ENCODE measurements at places on chromosomes 6 and 20. TPM values are rescaled to one million over a fixed set of nuclear protein-coding genes. Genes with fewer than 3 reads are reported as not detected.

The ZBTB46 gene
- total RNA-seq = 1.1 TPM

The C20orf204 gene
- 1.6 TPM for total RNA-seq

The PRPH2 gene
- total RNA-seq = 0.72 TPM

The SS18L1 gene
- total RNA-seq = 8.9 TPM

The TOMM6 gene
- total RNA-seq = 38.3 TPM

The ID4 gene
- total RNA-seq = 18.0 TPM

The ZNF391 gene
- 1.4 TPM for total RNA-seq

The GMPR gene
- total RNA-seq = 2.5 TPM

The ISM1 gene
- total RNA-seq = not detected

The RBBP9 gene
- total RNA-seq = 6.4 TPM

The SLC24A3 gene
- 0.57 TPM for total RNA-seq

The PFDN4 gene
- 1,207 TPM for total RNA-seq

The STK38 gene
- total RNA-seq = 34.3 TPM

The BCAS4 gene
- 2.7 TPM for total RNA-seq

The STK4 gene
- total RNA-seq = 41.6 TPM

The UNC5CL gene
- total RNA-seq = 0.74 TPM

The WFDC12 gene
- not detected for total RNA-seq

The STMND1 gene
- total RNA-seq = not detected

The OR2B2 gene
- total RNA-seq = not detected

DNA sequence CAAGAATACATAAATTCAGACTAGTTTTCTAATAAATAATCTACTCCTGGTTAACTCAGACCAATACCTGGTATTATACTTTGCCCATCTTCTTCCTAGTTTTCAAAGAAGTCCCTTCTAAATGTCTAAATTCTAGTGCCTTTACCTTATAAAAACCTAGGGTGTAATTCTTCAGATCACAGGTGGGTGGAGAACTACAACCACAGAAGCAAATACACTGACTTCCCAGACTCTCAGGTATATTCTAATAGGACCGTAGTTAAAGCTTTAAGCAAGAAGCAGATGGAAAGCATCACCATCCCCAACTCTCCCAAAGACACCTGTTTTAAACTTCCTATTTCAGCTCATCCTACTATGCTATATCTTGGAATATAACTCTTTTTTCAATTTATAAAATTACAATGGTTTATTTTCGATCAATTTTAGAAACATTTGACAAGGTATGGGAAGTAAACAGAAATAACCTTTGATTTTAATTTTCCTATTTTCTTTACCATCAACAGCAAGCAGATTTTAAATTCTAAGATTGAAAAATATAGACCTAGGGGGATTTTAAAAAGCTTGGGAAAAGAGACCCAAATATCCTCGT, 15.8 kb downstream of the MAN1A1 start:
- no peak for DNase-seq

- peak; percentile 93 for DNase-seq
These were observed 17.5 kb downstream of the LEMD2 start for GRCh38 chr6:33771146-33772081.

GRCh38 chr6:105453968-105454367, 51.1 kb upstream of the PREP start:
- no peak for DNase-seq

GRCh38 chr6:45827952-45828530, 187.6 kb downstream of the CLIC5 start:
- no peak for DNase-seq

- no peak for DNase-seq
These were observed 28.8 kb downstream of the TTI1 start for GRCh38 chr20:38004416-38004815.

- DNase-seq = no peak
These were observed 182.3 kb downstream of the DTNBP1 start for GRCh38 chr6:15480525-15480924.

GRCh38 chr6:149881066-149881766, 16.7 kb downstream of the RAET1E start:
- no peak for DNase-seq

DNA sequence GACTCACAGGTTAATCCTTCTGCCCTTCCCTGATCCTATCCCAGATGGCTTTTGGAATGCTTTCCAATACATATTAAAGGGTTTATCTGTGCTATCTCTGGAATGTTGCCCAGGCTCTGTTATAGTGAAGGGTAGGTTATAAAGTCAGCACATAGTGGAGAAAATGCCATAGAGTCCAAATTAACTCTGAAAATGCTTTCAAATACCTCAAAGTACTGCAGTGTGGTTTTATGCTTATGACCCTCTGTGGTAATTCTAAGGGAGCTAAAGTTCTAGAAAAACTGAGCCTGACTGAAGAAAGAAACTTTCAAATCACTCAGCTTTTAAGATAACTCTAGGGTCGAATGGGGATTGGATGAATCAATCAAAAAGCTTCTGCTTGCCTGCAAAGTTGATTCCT, 159.8 kb downstream of the PLCB1 start:
- peak; percentile 61 for DNase-seq

- DNase-seq = peak; percentile 1
These were observed 76.5 kb upstream of the TSHZ2 start for GRCh38 chr20:52895701-52896100.

DNA sequence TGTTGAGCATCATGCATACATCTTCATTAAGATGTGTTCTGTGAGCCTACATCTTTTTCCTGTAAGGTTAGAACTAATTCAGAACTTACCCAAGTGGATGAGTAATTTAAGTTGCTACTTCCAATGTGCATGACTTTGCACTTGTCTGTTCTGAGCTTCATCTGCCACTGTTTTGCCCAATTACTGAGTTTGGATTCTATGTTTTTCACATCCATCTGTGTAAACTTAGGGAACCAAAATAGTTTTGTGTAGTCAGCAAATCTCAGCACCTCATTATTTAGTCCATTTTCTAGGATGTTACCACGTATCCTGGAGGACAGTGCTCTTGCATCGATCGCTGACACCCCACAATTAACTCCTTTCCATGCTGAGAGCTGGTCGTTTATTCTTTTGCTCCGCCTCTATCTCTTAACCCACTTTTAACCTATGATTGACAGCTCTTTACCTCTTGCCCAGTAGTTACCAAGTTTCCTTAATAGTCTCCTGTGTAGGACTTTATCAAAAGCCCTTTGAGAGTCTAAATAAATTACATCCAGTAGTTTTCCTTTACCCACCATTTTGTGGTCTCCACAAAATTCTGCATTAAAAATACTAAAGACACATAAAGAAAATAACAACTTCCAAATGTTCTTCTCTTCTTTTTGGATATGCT, 44.2 kb upstream of the CITED2 start:
- no peak for DNase-seq

All from fibroblast of the aortic adventitia (primary cell).